EH (cell line): ENCODE measurements at places on chromosomes 12 and 14.
A peak's percentile ranks its signal among the peaks of the same experiment; 100 is the strongest.

GRCh38 chr12:86903159-86903558, 647.0 kb upstream of the MGAT4C start:
- no peak for DNase-seq

DNA sequence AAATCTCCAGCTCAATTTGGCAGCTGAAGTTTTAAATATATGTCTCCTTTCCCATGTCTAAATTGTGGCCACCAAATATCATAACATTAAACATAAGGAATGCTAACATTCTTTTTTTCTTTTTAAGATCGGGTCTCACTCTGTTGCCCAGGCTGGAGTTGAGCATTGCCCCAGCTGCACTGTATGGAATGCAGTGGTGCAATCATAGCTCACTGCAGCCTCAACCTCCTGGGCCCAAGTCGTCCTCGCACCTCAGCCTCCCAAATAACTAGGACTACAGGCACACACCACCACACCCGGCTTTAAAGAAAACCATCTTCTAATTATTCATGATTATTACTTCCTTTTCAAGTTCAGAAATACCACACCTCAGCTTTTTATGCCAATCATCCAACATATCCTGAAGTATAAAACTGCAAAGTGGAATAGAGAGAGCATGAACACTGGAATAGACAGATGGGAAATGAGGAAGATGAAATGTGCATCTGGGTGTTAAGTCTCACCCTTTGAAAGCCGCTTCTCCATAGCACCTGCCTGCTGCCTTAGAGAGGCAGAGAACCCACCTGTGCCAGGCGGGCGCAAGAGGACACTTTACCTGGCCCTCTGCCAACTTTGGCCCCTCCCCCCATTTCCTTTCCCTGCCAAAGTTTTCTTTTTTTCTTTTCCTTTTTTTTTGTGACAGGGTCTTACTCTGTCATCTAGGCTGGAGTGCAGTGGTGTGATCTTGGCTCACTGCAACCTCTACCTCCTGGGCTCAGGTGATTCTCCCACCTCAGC, 2.8 kb upstream of the EML1 start:
- DNase-seq: no peak

DNA sequence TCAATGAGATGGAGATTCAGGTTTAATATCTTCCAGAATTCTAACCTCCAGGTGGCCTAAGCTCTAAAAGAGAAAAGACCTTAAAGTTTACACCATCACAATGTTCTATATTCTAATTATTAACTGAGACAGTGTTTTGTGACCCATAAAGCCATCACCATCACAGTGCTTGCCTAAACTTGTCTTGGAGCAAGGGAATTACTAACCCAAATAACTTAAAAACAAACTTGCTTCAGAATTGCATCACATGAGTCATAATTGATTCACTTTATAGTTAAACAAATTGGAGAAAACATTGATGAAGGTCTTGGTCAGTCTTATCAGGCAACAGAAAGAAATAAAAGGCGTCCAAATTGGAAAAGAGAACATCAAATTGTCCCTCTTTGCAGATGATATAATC, 54.5 kb upstream of the ALG10 start:
- DNase-seq: no peak

DNA sequence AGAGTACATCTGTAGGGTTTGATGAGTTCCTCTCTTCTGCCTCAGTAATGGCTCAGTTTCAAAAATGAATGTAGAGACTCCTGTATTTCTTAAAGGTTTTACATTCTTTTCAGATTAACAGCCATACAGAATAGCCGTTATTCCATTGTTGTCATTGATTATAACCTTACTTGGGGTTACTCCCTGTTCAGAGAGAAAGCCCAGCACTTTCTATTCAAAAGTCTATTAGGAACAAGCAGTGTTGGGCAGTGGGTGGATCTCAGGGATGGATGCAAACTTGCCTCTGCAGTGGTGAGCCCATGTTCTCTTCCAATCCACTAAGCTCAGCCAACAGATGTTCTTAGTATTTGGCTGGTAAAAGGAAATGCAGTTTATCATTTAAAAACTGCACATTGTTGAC, 342.6 kb upstream of the E2F7 start:
- no peak for DNase-seq

GRCh38 chr14:32693114-32693513, 245.6 kb upstream of the NPAS3 start:
- DNase-seq: peak; percentile 12

DNA sequence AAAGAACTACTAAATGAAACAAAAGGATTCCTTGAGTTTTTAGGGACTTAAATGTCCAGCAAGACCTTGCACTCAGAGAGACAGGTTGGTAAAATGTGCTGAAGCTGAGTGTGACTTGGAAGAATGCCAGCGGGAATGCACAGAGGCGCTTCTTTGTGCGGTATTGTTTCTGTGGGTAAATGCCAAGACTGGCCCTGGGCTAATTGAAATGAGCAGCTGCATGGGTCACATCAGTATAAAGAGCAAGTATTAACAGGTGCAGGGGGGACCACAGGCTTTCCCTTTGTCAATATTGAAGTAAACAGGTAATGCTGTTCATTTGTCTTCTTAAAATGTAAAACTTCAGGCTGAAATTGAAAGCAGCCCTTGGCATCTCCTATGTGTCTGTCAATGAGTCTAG, 74.3 kb downstream of the LMO3 start:
- no peak for DNase-seq

DNA sequence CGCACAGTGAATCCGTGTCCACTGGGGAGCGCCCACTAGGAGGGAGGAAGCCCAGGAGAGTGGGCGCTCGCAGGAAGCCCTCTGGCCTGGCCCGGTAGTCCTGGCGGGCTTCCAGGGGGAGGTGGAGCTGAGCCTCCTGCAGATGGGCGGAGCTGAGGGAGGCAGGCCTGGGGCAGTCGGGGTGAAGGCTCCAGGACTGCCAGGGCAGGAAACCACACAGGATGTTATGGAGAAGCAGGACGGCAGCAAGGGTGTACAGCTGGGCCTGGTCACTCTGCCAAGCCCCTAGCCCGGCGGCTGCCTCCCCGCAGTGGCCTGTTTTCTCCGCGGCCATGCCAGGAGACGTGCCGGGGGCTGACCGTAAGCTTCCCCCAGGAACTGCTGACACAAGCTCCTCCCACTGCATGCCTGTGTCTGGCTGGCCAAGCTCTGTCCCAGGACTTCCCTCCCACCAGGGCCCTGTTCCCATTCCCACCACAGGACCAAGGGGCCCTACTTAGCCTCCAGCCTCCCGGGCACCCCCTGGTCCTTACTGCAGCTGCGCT, 143.4 kb upstream of the C14orf180 start:
- DNase-seq: peak; percentile 6

DNA sequence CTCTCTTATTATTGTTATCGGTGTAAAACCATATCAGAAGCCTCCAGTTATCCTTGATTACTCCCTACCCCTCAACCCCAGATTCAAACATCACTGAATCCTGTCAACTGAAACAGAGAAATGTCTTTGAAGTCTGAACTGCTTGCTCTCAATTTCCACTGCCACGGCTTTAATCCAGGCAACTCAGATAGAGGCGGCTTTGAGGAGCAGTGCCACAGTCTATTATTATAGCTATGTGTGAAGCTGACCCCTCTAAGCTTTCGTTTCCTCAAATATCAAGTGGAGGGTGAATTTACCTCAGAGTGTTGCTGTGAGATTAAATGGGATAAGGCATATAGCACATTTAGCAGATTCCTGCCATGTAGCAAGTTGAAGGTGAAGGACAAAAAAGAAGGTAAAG, 49.0 kb upstream of the PDE3A start:
- no peak for DNase-seq

- no peak for DNase-seq
Measured at GRCh38 chr12:94586589-94587259, 63.6 kb downstream of the TMCC3 start.

GRCh38 chr12:111428728-111429175, 23.0 kb downstream of the SH2B3 start:
- no peak for DNase-seq

DNA sequence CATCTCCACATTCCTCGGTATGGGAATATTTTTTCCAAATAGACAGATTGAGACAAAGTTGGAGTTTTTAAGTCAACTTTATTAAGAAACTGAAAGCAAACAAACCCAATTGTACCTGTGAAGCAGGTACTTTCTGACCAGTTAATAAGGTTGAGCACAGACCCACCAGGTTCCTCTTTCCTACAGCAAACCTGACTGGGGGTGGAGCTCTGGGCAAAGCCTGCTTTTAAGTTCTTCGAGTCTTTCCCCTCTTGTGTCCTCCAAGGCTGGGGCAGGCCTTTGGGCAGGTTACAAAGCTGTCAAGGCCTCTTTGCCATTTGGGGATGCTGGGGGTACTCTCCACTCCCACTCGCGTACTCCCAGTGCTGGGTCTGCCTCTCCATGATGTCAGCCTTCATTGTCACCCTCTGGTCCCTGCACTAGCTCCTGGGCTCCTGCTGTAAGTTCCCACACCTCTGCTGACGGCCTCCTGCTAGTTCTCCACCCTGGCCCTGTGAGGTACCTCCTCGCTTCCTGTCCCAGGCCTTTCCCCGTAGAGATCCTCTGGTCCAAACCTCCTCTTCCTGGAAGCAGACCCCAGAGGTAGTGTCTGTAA, 3.2 kb downstream of the KCNH3 start:
- no peak for DNase-seq

GRCh38 chr14:96589577-96589976, 87.4 kb downstream of the PAPOLA start:
- DNase-seq: no peak

DNA sequence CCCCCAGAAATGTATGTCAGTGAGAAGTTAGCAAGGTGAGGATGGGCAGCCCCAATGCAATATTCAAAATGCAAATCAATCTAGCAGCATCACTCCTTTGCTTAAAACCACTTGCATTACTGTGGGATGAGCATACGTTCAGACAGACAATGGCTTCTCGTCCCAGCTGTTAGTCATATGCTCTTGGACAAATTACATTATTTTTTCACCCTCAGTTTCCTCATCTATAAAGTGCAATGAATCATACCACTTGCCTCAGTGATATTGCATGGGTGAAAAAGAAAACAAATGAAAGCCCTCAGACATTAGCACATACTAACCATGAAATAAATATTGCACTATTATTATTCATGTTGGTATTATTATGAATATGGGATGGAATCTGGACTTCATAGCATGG, 132.3 kb downstream of the C12orf75 start:
- peak; percentile 85 for DNase-seq

DNA sequence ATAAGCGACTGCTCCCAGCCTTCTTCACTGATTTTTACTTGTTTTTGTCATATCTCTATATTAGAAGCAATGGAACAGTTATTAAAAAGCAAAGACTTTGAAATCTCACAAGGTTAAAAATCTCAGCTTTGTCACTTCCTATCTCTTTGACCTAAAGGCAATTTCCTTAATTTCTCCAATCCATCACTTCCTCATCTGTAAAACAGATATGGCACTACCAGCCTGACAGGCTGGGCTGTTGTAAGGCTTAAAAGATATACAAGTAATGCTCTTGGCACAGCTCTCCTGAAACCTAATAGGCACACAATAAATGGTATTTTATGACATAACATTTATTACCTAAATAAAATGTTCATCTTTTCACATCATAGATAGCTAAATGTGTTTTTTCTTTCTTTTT, 25.6 kb downstream of the ATXN2 start:
- DNase-seq: no peak

GRCh38 chr12:10121278-10121677, 8.7 kb downstream of the CLEC7A start:
- DNase-seq: no peak

DNA sequence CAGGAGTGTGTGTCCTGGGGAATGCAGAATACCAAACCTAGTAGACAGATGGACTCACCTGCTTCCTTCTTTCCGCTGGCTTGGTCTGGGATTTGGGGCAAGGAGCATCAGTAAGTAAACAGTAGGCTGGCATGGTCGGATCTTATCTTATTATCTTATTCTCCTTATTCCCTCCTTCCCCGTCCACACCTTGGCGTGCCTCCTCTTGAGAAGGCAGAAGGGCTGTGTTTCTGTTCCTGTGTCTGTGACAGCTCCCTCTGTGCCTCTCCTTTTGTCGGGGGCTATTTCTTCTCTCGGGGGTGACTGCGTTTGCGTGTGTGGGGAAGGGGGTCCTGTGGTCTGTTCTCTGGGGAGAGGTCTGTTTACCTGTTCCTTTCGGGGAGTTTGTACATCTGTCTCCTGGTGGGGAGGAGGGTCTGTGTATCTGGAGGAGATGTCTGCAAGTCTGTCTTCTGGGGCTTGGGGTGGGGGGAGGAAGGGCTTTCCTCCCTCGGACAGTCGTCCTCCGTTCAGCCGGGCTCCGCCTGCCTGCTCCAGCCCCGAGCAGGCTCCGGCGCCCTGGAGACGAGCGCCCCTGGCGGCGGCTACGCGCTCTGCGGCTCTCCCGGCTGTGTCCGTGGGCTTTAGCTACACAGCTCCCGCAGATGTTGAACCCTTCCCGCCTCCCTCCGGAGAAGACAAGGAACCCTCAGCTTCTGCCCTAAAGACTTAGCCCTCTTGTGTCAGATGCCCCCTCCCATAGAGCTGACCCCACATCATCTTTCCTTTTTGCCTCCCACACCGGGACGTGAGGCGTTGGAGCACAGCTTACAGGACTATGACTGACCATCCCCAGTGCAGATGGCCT, 4.4 kb downstream of the KRT86 start:
- DNase-seq: peak; percentile 79

- no peak for DNase-seq
Measured at GRCh38 chr12:109089683-109090082, 3.6 kb downstream of the ALKBH2 start.

GRCh38 chr14:105179191-105179590, 1.9 kb downstream of the NUDT14 start:
- DNase-seq: no peak

DNA sequence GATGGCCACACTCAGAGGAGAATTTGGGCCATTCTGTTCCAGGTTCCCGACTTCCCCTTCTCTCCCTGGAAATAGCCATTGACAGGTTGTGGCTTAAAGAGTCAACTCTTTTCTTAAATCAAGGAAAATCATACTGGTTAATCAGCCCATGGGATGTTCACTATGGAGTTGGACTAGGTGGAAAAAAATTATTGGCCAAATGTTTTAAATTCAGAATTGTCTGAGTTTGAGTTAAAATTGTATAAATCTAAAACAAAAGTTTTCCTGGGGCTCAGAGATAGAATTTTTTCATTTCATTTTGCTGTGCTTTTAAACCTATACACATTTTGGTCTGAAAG, 6.5 kb downstream of the ESRRB start:
- DNase-seq: no peak

GRCh38 chr14:75456069-75456996, 28.5 kb downstream of the JDP2 start:
- no peak for DNase-seq

GRCh38 chr12:67284561-67284960, 15.4 kb downstream of the CAND1 start:
- no peak for DNase-seq

DNA sequence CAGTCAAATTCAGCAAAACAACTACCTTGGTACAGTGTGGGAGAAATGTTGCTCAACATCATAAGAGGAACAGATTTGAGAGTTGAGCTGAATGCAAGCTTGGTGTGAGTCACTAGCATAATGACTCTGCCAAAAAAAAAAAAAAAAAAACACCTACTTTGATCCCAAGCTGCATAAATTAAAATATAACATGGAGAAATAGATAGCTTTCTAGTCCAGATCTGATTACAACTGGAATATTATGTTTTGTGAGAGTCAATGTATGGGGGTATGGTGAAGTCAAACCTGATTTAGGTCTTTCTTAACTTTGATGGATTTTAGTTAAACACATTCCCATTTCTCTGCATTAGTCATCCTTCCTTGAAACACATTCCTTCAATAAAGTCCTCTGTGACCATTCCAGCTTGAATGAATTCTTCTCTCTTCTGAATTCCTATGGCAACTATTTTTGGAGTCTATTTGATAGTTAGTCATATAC, 188.1 kb downstream of the SLC5A8 start:
- peak; percentile 96 for DNase-seq

- DNase-seq: peak; percentile 73
Measured at GRCh38 chr12:79402606-79403005, 288.2 kb downstream of the PAWR start.

- no peak for DNase-seq
Measured at GRCh38 chr14:44782775-44783238, 178.9 kb downstream of the KLHL28 start.
